ENCODE measurements at places on chromosomes 3 and 15.

DNA sequence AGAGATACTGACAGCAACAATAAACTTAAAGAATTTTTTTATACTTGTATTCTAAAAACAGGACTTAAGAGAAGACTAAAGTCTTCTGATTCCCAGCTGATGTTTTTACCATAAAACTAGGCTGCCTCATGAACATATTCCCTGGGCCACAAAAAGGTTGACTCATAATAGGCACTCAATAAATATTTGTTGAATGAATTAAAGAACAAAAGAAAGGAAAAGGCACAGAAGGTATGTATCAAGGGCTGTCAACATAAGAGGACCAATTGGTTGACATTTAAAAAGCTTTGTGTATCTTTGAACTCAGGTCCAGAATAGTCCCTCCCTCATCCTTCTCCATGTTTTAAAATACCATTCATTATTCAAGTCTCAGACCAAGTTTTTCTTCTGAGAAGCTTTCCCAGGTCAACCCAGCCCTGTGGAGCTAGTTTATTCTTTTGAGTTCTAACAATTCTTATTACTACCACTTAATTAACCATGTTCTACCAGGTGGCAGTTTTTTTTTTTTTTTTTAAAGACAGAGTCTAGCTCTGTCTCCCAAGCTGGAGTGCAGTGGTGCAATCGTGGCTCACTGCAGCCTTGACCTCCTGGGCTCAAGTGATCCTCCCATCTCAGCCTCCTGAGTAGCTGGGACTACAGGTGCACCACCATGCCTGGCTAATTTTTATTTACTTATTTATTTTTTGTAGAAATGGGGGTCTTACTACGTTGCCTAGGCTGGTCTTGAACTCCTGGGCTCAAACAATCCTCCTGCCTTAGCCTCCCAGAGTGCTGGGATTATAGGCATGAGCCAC, 17.5 kb upstream of the ARHGEF3 start:
- DNase-seq: no peak

- DNase-seq: no peak
Observed at GRCh38 chr3:56753206-56753820, 48.4 kb downstream of the ARHGEF3 start.

- peak; percentile 65 for DNase-seq
Observed at GRCh38 chr3:32374788-32375595, 16.7 kb upstream of the CMTM7 start.

DNA sequence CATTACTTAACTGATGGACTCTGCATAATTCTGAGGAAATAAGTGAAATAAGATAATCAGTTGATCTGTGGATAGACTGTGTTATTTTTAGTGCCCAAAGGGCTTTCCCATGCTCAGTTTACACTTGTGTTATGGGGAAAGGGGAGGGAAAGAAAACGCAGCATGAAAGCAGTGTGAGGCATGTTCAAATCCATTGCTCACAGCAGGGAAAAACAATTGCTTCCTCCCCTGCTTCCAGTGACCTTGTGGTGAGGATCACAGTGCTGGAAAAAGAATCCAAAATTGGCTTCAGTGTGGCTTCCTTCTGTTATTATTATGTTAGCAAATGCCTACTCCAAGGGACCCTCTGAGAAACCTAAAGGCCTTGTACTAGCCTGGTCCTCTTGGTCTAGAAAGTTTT, 285.1 kb upstream of the CDIN1 start:
- no peak for DNase-seq

DNA sequence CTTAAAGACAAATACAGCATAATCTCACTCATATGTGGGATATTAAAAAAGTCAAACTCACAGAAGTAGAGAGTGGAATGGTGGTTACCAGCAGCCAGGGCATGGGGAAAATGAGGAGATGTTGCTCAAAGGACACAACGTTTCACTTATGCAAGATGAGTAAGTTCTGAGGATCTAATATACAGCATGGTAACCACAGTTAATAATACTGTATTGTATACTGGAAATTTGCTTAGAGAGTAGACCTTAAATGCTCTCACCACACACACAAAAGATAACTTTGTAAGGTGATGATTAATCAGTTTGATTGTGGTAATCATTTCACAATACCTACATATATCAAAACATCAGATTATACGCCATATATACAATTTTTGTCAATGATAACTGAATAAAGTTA, 60.0 kb downstream of the MYH15 start:
- DNase-seq: no peak

DNA sequence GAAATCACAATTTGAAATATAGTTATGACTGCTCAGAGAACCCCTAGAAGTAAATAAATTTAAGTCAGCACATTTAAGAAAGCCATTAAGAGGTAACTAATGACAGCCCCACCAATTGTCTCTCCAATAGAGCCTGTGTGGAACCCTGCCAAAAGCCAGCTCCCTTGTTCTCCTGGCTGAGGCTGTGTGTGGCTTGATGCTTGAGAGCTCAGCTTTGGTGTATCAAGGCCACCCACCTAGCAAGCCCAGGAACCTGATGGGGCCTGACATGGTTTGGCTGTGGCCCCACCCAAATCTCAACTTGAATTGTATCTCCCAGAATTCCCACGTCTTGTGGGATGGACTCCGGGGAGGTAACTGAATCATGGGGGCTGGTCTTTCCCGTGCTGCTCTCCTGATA, 106.9 kb downstream of the LRRN1 start:
- no peak for DNase-seq

GRCh38 chr3:105791919-105792786, 76.7 kb downstream of the CBLB start:
- DNase-seq: no peak

GRCh38 chr15:70140543-70141375, 43.0 kb upstream of the TLE3 start:
- no peak for DNase-seq

DNA sequence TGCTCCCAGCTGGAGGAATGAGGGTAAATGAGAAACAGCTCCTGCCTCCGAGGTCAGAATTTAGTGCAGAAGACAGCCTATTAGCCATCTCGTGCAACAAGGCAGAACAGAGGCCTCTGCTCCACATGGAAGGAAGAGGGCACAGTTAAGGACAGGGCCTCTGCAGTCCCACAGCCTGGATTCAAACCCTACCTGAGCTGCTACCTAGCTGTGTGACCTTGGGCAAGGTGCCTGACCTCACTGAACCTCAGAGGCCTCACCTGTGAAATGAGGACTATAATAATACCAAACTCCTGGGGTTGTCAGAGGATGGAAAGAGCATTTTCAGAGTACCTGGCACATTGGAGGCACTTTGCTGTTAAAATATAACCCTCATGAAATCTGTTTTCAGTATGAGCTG, 285.7 kb upstream of the CTNNB1 start:
- no peak for DNase-seq

DNA sequence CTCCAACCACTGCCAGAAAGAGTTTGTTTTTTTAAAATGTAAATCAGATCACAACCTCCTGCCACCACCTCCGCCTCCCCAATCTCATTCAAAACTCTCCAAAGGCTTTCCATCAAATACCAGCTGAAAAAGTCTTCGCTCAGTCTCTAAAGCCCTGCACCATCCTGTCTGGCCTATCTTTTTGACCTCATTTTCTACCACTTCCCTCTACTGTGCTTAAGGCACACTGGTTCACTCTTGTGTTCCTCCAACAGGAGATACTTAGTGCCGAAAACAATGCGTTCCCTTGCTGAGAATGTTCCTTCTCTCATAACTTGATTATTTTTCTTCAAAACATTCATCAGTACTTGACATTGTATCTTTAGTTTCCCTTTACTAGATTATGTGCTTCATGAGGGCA, 3.5 kb downstream of the BTBD1 start:
- DNase-seq: no peak

- no peak for DNase-seq
Observed at GRCh38 chr3:101501783-101502182, 11.2 kb downstream of the SENP7 start.

- no peak for DNase-seq
Observed at GRCh38 chr3:149391960-149392359, 14.5 kb upstream of the TM4SF1 start.

DNA sequence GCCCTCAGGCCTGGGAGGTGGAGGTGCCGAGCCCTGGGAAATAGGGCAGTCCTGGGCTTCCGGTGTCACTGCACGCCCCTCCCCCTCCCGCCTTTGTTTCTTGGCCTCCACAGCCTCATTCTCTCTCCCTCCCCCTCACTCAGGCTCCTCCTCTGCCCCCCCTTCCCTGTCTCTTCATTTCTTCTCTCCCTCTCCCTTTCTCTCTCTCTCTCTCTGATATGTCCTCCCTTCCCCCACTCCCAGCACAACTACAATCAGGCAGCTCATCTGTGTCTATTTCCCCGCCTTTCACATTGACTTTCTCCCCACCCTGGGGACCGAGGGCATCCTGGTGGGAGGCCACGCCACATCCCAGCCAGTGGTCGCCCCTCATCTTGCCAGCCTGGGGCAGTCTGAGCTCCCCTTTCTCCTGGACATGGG, 40.2 kb downstream of the IDH2 start:
- DNase-seq: peak; percentile 51

GRCh38 chr15:38168467-38169070, 84.1 kb upstream of the SPRED1 start:
- no peak for DNase-seq

GRCh38 chr15:62509395-62509958, 344.4 kb upstream of the C2CD4B start:
- DNase-seq: no peak

GRCh38 chr3:107206141-107206540, 171.1 kb upstream of the CCDC54 start:
- DNase-seq: peak; percentile 81

DNA sequence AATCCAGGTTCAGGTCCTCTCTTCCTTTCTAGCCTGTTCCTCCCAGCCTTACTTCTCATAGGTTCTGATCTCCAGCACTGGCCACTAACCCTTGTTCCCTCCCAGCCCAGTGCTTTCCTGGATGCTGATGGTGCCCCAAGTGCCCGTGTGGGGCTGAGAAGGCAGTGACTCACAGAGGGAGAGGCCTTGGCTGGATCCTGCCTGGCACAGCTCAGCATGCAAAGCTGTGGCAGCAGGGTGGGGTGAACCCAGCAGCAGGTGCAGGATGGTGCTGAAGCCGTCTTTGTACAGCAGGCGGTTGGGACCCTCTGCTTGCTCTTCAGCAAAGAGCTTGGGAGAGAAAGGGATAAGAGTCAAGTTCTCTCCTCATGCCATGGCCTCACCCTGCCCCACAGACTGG, 7.6 kb downstream of the LPCAT4 start:
- DNase-seq: no peak

- no peak for DNase-seq
Observed at GRCh38 chr15:83293201-83293600, 8.7 kb upstream of the BNC1 start.

DNA sequence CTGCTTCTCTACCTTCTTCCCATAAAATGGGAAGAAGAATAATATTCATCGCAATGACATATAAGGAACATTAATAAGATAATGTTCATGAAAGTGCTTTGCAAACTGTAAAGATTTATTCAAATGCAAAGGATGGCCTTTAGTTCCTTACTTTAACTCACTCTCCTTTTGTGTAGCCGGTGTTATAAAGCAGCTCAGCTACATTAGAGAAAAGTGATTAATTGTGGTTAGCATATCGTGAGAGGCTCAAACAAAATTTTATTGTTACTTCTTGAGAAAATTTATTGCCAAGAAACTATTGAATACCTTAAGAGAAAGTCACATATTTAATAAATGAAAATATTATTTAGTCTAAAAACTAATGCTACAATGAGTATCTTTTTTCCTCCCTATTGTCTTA, 250.7 kb upstream of the NR2E3 start:
- DNase-seq: no peak

- no peak for DNase-seq
Observed at GRCh38 chr15:33112541-33113105, 81.9 kb downstream of the FMN1 start.

- DNase-seq: no peak
Observed at GRCh38 chr3:72273615-72274014, 488.7 kb upstream of the PROK2 start.

DNA sequence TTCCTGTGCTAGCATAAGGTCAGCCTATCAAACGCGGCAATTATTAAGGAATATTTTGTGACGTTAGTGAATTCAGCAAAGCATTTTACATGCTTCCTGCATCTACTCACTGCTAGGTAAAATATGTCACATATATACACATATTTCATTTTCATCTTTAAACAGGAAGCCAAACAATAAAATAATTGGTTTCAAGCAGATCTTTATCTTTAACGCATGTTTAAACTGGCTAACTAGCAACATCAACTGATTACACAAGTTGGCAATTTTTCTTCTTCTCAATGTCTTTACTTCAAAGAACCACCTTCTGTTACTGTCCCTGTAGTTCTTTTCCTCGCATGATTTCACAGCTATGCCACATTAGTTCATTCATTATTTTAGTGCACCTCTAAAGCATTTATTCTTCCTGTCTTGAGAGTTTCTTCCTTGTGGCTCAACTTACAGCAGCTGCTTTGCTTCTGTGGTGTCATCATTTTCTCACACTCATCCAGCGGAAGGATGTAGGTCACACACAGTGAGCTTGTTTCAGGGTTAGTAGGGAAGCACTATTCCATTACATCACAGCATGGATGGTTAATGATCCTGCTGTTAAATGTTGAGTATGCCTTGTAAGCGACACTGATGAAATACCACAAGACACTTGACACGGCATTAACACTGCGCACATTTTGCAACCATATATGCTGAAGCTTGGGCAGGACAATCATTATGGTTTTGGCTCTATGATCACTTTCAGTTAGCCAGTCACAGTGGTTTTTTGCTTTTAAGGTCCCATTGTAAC, 2.3 kb upstream of the BCHE start:
- DNase-seq: no peak

DNA sequence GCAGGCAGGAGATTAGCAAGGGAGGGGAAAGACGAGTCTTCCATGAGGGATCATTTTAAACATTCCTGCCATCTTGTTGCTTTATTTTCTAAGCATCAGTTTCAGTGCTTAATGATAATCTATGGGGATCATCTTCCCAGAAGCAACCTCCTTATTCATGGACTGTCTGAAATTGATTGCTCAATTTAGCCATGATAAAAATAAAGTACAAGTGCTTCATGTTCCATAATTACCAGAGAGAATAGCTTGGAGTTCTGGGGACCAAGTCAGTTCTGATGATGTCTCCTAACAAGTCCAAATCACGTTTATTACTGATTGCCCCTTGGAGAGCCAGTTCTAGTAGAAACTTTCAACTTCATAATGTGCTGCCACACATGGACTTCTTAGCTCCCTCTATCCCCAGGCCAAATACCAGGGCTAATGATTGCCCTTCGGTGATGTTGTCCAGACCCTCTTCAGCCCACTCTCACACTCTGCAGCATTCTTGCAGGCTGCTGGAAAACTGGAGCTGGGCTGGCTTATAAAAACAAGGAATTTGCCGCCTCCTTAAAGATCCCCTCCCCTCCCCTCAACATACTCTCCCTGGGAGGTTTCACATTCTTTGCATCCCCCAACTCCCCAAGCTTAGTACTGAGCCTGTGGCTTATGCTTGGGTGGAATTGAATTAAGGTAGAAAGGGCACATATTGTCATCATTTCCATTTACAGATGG, 222.1 kb upstream of the ADAMTS9 start:
- no peak for DNase-seq

All from midbrain (tissue), 1 donor.